Psoas muscle (tissue), 8 donors: ENCODE measurements at places on chromosomes 11 and 22. TPM values are rescaled to one million over a fixed set of nuclear protein-coding genes. Genes with fewer than 3 reads are reported as not detected.

DNA sequence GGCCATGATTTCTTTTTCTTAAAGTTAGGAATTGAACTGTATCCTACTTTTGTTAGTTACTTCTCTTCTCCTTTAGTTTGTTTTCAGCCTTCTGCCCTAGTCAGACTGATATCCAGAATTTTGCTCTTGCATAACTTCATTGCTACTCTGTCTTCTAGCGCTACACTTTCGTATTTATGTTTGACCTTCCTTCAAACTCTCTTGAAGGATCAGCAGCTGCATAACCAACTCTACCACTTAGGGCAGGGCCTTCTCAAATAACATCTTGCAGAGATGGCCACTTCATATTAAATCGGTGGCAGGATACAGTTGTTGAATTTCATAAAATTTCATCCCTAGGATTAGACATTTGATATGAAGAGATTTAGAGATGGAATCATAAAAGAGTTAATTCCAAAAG is 43.9 kb downstream of the KDM2A start:
- no peak overlapping the region for H3K27ac ChIP-seq
- no peak overlapping the region for H3K4me3 ChIP-seq
- DNase-seq = no peak
- H3K27me3 ChIP-seq = no peaks in the 10 kb centered on the region
- H3K36me3 ChIP-seq = no peaks in the 10 kb centered on the region
- H3K4me1 ChIP-seq = peaks cover 48% of the 10 kb centered on the region

DAGLA gene
- total RNA-seq = 1.9 TPM

- H3K27me3 ChIP-seq = no peaks in the 10 kb centered on the region
- DNase-seq = no peak
- H3K36me3 ChIP-seq = peaks cover 49% of the 10 kb centered on the region
These were observed 3.1 kb downstream of the GSTP1 start for GRCh38 chr11:67586568-67587250.

OR4D11 gene
- not detected for total RNA-seq

GRCh38 chr11:117319214-117319840 is 3.3 kb upstream of the BACE1 start:
- no peak overlapping the region for H3K27ac ChIP-seq
- peaks cover 17% of the 10 kb centered on the region for H3K4me1 ChIP-seq
- H3K4me3 ChIP-seq = no peak overlapping the region
- H3K27me3 ChIP-seq = no peaks in the 10 kb centered on the region
- no peak for DNase-seq
- no peaks in the 10 kb centered on the region for H3K36me3 ChIP-seq

- H3K27me3 ChIP-seq = no peaks in the 10 kb centered on the region
- H3K36me3 ChIP-seq = no peaks in the 10 kb centered on the region
- no peak overlapping the region for H3K27ac ChIP-seq
- H3K4me1 ChIP-seq = no peaks in the 10 kb centered on the region
- no peak for DNase-seq
These were observed 50.9 kb downstream of the ISX start for GRCh38 chr22:35116817-35117216.

GRCh38 chr22:30479981-30480380 is 8.2 kb upstream of the SEC14L3 start:
- no peaks in the 10 kb centered on the region for H3K36me3 ChIP-seq
- H3K4me1 ChIP-seq = no peaks in the 10 kb centered on the region
- no peak for DNase-seq
- no peaks in the 10 kb centered on the region for H3K27me3 ChIP-seq

TMEM86A gene
- 2.4 TPM for total RNA-seq

GRCh38 chr11:119093942-119094815 is 7.5 kb downstream of the DPAGT1 start:
- peak overlapping the region; percentile 96 for H3K27ac ChIP-seq
- H3K36me3 ChIP-seq = peaks cover 65% of the 10 kb centered on the region
- H3K27me3 ChIP-seq = no peaks in the 10 kb centered on the region
- H3K4me1 ChIP-seq = peaks cover 19% of the 10 kb centered on the region
- peak; percentile 41 for DNase-seq

GRCh38 chr22:49502126-49502826 is 325.4 kb downstream of the BRD1 start:
- no peaks in the 10 kb centered on the region for H3K4me1 ChIP-seq
- no peaks in the 10 kb centered on the region for H3K27me3 ChIP-seq
- no peak overlapping the region for H3K27ac ChIP-seq
- no peaks in the 10 kb centered on the region for H3K36me3 ChIP-seq
- H3K4me3 ChIP-seq = no peak overlapping the region

DNA sequence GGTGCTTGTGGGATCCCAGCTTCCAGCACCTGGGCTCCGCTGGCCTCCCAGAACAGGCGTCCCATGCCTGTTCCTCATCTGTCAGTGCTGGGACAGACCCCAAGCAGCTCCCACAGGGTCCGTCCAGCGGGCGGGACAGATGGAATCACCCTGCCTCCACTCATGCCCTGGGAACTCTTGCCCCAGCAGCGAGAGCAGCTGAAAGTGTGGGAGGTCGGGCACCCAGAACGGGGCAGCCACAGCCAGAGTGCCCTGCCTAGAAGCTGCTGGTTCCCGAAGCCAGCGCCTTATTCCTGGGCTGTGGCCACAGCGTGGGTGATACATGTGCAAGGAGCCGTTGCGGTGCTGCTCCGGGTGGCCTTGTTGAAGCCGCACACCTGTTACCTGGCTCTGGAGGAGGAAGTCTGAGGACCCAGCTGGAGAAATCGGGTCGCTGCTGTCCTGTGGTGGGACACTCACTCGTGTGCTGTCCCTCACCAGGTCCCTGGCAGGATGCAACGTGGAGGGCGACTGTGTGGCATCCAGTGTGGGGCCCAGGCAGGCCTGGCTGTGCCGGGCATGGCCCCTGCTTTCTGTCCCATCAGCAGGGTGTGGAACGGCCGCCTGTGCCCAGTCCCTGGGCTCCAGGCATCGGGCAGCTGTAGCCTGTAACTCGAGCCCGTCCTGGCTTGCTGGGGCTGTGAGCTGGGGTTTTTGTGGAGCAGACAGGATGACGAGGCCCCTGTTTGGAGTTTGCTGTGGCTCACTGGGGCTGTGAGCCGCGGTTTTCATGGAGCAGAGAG is 16.2 kb downstream of the GRAMD4 start:
- peak overlapping the region; percentile 82 for H3K27ac ChIP-seq
- peaks cover 46% of the 10 kb centered on the region for H3K4me1 ChIP-seq
- H3K4me3 ChIP-seq = peak overlapping the region; percentile 25
- peaks cover 6% of the 10 kb centered on the region for H3K36me3 ChIP-seq

DNA sequence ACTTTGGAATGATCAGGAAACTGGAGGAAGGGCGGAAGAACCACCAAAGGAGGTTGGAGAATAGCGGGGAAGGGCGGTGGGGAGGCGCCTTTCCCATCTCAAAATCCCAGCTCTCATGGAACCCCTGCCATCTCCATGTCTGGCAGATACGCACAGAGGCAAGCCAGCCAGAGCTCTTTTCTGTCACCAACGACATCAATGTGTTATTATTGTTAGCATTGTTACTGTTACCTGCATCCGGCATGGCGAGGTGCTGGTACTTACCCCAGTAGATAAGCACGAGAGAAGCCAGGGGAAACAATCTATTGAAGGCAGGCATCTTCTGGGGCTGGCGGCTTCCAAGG is 969 bp downstream of the SCN3B start:
- peak overlapping the region; percentile 71 for H3K4me3 ChIP-seq
- H3K27me3 ChIP-seq = no peaks in the 10 kb centered on the region
- H3K36me3 ChIP-seq = peaks cover 4% of the 10 kb centered on the region
- peak overlapping the region; percentile 93 for H3K27ac ChIP-seq
- DNase-seq = no peak
- peaks cover 26% of the 10 kb centered on the region for H3K4me1 ChIP-seq

IGLL5 gene
- total RNA-seq = 0.45 TPM

DNA sequence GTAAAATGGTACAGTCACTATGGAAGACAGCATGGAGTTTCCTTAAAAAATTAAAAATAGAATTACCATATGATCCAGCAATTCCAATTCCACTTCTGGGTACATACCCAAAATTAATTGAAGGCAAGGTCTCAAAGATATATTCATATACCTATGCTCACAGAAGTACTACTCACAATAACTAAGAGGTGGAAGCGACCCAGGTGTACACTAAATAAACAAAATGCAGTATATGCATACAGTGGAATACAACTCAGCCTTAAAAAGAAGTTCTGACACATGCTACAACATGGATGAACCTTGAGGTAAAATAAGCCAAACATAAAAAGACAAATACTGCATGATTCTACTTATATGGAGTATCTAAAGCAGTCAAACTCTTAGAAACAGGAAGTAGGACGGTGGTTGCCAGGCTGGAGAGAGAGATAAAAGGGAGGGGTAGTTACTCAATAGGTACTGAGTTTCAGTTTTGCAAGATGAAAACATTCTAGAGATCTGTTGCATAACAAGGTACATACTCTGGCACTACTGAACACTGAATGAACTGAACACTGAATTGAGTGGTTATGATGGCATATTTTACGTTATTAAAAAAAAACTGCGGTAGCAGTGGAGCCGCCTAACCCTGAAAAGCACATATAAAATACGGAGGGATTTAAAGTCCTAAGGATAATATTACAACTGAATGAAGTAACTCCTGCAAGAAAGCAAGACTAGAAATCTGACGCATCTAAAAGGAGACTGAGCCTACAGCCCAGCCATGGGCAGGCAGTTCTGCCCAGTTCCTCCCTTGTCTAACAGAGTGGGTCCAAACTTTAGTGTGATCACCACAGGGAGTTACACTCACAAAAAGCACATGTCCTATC is 12.8 kb downstream of the DGCR2 start:
- DNase-seq = no peak
- H3K27me3 ChIP-seq = no peaks in the 10 kb centered on the region
- peak overlapping the region; percentile 33 for H3K4me3 ChIP-seq
- peaks cover 84% of the 10 kb centered on the region for H3K4me1 ChIP-seq
- H3K36me3 ChIP-seq = no peaks in the 10 kb centered on the region

- no peaks in the 10 kb centered on the region for H3K36me3 ChIP-seq
- DNase-seq = peak; percentile 93
- peak overlapping the region; percentile 86 for H3K27ac ChIP-seq
- no peaks in the 10 kb centered on the region for H3K27me3 ChIP-seq
- H3K4me3 ChIP-seq = peak overlapping the region; percentile 84
- peaks cover 8% of the 10 kb centered on the region for H3K4me1 ChIP-seq
These were observed 1.9 kb upstream of the ADM start for GRCh38 chr11:10302744-10303557.

FAM180B gene
- total RNA-seq = 0.15 TPM

GRCh38 chr22:46905834-46906233 is 143.4 kb downstream of the TBC1D22A start:
- no peaks in the 10 kb centered on the region for H3K27me3 ChIP-seq
- H3K4me3 ChIP-seq = no peak overlapping the region
- no peaks in the 10 kb centered on the region for H3K36me3 ChIP-seq

- DNase-seq = no peak
- H3K4me1 ChIP-seq = no peaks in the 10 kb centered on the region
- no peak overlapping the region for H3K27ac ChIP-seq
- H3K4me3 ChIP-seq = no peak overlapping the region
- no peaks in the 10 kb centered on the region for H3K36me3 ChIP-seq
These were observed 130.7 kb upstream of the RCN1 start for GRCh38 chr11:31960126-31960525.

DNA sequence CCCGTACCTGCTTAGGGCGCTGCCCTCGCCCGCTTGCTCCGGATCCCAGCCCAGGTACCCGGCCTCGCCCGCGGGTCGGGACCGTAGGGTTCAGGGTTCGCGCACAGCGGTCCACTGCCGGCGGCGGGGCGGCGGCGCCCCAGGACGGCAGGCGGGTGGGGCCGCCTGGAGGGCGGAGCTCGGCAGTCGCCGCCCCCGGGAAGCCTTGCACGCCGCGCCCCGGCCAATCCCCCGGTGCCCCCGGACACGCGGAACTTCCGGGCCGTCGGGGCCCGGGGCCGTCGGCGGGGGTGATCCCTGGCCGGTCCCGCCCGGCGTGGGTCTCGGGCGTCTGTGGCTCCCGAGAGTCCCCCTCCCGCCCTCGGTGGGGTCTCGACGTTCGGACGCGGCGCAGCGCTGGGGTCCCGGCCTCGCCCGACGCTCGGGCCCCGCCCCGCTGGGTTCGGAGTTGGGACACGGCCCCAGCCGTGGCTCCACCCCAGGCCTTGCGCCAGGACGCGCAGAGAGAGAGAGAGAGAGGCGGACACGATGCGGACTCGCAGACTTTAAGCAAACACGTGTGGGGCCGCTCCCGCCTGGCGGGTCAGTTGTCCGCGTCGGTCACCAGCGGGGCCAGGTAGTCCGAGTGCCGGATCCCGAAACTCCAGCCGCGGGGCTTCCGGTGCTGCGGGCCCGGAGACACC is at the start of gene TYMP:
TYMP (minus strand) TSS at position 116 of the 683 bp plus-strand sequence. CDS start 303 bp downstream, outside the sequence.
- H3K27me3 ChIP-seq = no peaks in the 10 kb centered on the region
- peak within 1 kb of the TSS; percentile 79 for H3K27ac ChIP-seq
- peak; percentile 92 for DNase-seq
- H3K4me1 ChIP-seq = peaks cover 22% of the 10 kb centered on the region
- peak within 1 kb of the TSS; percentile 69 for H3K4me3 ChIP-seq

CDKN1C gene
- total RNA-seq = 14.3 TPM

DNA sequence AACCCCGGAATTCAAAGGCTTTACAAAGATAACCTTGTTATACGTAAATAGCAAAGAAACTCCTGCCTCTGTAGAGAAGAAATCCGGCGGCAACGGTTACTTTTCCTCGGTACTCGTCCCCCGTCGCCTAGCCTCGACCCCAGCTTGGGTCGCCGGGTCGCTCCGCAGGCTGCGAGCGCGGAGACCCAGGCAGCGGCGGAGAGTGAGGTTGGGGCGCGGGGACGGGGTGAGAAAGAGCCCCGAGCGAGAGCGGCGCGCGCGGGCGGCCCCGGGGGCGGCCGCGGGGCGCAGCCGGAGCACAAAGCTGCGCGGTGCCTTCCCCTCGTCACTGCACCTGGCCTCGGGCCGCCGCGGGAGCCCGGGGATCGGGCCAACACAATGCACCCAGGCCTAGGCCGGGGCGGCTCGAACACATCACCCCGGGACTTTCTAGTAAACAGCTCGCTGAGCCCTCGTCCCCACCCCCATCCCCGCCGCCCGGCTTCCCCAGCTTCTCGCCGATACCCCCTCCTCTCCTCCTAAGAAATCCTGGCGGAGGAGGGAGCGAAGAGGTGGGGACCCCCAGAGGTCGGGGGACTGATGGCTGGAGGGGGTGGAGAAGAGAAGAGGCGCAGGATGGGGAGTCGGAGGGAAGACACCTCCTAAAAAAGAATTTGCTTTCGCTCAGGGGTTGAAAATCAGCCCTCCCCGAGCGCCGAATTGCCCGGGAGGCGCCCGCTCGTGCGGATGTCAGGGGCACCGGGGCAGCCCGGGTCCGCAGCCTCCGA is 845 bp downstream of the MPPED2 start:
- peak overlapping the region; percentile 93 for H3K4me3 ChIP-seq
- H3K27ac ChIP-seq = peak overlapping the region; percentile 82
- H3K27me3 ChIP-seq = no peaks in the 10 kb centered on the region
- DNase-seq = peak; percentile 28
- H3K4me1 ChIP-seq = no peaks in the 10 kb centered on the region
